ENCODE measurements at places on chromosomes 2 and 18.

DNA sequence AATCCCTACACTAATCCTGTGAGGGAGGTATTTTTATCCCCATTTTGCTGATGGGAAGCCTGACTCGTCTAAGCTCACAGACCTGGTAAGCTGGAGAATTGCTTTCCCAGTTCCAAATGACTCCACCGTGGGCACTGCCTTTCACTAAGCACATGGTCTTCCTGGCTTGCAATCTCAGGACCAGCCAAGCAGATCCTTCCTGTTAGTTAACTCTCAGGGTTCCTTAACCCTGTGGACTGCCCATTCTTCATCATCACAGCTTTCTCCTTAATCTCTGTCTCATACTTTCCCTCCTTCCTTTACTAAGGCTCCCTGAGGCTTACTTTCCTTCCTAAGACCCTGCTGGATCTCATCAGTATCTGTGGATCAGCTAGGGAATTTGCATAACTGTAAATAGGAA, 122.2 kb upstream of the ZEB2 start:
- no peak for DNase-seq

GRCh38 chr2:34423301-34423700, 824.2 kb upstream of the FAM98A start:
- no peak for DNase-seq

DNA sequence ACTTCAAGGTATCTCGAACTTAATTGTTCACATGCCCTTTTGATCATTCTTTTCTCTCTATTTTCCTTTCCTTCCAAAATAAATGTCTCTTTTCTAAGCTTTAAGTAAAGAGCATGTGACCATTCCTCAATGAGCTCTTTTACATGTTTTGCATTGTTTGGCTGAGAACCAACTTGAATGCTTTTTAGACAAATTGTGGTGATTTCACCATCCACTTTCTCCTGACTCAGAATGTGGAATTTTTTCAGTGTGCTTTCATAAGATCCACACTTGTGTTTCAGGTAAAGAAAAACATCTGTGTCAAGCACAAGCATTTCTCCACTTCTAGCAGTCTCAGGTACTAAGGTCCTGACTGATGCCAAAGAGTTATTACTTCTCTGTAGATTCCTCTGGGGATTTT, 10.7 kb downstream of the RBM43 start:
- DNase-seq: no peak

- no peak for DNase-seq
These were observed 39.0 kb downstream of the EN1 start for GRCh38 chr2:118808429-118808809.

DNA sequence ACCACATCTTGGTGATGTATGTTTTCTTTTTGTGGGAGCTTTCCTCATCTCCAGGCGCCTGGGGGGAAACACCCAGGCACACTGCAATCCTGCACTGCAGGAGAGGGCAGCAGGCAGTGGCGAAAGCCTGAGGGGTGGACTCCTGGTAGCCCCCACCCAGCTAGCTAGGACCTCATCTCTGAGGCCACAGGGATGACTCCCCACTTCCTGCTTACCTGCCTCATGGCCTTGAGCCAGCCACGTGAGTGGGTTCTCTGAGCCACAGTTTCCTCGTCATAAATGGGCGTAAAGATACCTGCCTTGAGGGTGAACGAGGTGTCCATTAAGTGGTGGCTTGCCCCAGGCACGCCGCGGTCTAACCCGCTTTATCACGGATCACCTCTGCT, 19.1 kb downstream of the TRAF3IP1 start:
- no peak for DNase-seq

DNA sequence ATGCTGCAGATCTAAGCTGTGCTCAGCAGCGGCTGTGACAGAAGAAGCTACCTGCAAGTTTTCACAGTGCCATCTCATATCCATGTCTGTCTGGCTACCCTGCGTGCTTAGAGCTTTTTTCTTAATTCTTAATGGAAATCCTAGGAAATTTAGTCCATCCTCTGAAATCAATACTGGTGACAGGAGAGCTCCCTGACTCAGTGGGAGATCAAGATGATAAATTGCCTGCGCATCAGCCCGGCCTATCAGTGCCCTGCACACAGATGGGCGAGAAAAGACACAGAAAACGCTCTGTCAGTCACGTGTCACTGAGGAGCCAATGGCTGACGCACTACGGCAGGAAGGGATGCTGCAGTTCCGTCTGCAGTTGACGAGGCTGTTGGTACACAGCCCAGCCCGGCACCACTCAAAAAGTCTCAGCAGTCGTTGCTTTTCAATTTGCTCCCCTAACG, 819.6 kb upstream of the FSHR start:
- DNase-seq: peak; percentile 88
